ENCODE measurements at places on chromosomes 4 and X. TPM values are rescaled to one million over a fixed set of nuclear protein-coding genes. Genes with fewer than 3 reads are reported as not detected.

The IL13RA2 gene
- total RNA-seq: 1.3 TPM

The GAB3 gene
- 0.82 TPM for total RNA-seq

The SLC9B2 gene
- 19.4 TPM for total RNA-seq

The RBMXL3 gene
- total RNA-seq: not detected

The SCRG1 gene
- total RNA-seq: not detected

- DNase-seq: no peak
Observed at GRCh38 chr4:177384856-177385397, 57.3 kb downstream of the AGA start.

- DNase-seq: no peak
Observed at GRCh38 chr4:3690551-3691152, 75.5 kb upstream of the ADRA2C start.

GRCh38 chr4:65696436-65696835 is 26.1 kb upstream of the EPHA5 start:
- DNase-seq: no peak

DNA sequence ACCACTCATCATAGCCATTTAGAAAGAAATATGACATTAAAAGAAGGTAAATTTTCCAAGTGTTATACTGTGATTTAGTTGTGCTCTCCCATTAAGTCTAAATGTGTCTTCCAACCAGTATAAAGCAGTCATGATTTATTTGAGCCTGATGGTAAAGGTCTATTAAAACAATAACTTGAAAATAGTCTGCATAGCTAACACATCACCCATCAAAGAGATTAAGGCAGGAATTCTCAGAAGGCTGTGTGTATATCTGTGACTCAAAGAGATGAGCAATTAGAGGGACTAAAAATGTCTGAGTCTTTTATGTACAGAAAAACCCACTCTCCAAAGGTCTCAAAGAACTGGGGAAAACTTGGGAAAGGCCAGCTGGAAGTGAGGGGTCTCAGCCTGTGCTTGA is 70.3 kb upstream of the IQCM start:
- no peak for DNase-seq

- DNase-seq: peak; percentile 81
Observed at GRCh38 chr4:139973015-139973414, 181.0 kb downstream of the MAML3 start.

- no peak for DNase-seq
Observed at GRCh38 chr4:67746797-67747495, 7.2 kb downstream of the GNRHR start.

- no peak for DNase-seq
Observed at GRCh38 chrX:127732709-127733108, 319.5 kb downstream of the ACTRT1 start.

GRCh38 chr4:14583331-14583730 is 418.9 kb upstream of the CPEB2 start:
- DNase-seq: no peak

- DNase-seq: peak; percentile 68
Observed at GRCh38 chr4:186643501-186644310, 80.0 kb downstream of the FAT1 start.

GRCh38 chrX:41718481-41719235 is 5.3 kb upstream of the GPR82 start:
- peak; percentile 37 for DNase-seq

DNA sequence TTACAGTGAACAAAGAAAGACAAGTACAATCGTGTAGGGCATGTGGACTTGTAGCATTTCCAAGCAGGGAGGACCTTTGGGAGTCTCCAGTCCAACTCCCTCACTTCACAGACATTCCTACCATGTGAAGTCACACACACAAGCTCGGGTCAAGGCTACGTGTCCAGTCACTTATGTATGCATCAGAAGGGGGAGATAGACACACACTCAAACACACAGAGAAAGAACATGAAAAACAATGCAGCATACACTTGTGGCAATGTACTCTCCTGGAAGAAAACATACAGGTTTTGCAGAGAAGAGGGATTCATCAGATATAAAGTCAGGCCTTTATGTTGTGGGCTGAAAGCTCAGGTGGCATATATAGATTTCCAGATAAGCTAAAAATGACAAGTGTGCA is 136.1 kb upstream of the MID1 start:
- peak; percentile 82 for DNase-seq

GRCh38 chr4:126799416-126799815 is 833.3 kb upstream of the INTU start:
- DNase-seq: no peak

Data from kidney epithelial cell (primary cell).